ENCODE measurements at places on chromosomes 13 and 19.

DNA sequence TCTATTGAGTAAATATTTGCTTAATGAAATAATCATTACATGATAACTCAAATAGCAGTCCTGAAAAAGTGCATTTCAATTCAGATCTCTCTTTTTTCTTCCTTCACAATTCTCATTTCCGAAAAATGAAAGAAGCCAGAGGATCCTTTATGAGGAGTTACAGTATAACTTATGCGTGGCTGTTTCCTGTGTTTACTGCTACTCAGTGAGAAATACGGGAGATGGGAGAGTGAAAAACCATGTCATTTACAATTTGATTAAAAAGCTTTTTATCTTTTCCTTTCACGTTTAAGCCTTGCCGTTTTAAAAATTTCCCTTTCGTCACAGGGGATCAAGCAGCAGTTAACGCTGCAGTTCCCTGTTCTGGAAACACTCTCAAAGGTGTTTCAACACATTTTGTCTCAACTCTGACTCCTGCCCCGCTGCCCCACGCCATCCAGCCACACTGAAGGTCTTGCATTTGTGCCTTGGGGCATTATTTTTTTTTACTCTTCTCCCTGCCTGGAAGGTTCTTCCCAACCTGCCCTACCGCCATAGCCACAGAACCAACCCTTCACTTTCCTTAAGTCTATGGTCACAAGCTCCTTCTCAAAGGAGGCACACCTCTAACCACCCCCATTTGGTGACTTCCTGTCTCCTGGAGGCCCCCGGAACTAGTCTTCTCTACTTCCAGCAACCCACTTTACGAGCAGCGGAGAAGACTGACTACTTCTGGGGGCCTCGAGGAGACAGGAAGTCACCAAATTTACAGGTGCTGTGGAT is 17.0 kb downstream of the KL start:
- no peak for DNase-seq

- no peak for DNase-seq
Measured at GRCh38 chr19:14030997-14031718, 404 bp upstream of the IL27RA start.

GRCh38 chr19:38019396-38019724 is 112.4 kb downstream of the SIPA1L3 start:
- DNase-seq: no peak

- DNase-seq: no peak
Measured at GRCh38 chr13:22837980-22838647, 342.7 kb upstream of the SGCG start.

- DNase-seq: no peak
Measured at GRCh38 chr19:10290357-10290875, 664 bp downstream of the ICAM5 start.

GRCh38 chr13:37618554-37618953 is 20.0 kb upstream of the POSTN start:
- DNase-seq: no peak

DNA sequence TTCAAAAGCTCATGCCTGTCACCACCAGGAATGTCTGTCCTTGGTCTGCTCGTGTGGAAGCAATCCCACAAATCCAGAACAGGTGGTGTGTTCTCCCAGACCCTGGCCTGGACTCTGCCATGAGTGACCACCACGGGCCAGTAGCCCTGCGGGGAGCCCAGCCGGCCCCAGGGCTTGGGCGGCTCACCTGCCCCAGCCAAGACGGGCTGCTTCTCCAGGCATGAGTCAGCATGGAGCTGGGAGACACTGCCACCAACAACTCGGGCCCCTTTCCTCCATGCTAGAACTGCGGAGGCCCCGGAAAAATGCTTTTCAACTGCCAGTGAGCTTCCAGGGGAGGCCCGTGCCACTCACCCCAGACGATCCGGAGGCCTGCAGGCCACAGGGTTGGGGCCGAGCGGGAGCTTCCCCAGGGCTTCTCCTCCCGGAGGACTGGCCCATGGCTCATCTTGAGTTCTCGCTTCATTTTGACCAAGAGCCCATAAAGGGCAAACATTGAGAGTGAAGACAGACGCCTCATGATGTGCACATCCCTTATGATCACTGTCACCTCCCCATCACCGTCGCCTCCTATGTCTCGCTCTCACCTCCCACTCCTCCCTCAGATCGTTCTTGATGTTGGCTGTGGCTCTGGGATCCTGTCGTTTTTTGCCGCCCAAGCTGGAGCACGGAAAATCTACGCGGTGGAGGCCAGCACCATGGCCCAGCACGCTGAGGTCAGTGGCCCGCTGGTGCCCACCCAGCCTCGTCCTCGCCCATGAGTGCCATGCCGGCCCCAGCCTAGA is 16.7 kb downstream of the YIPF2 start:
- DNase-seq: no peak

DNA sequence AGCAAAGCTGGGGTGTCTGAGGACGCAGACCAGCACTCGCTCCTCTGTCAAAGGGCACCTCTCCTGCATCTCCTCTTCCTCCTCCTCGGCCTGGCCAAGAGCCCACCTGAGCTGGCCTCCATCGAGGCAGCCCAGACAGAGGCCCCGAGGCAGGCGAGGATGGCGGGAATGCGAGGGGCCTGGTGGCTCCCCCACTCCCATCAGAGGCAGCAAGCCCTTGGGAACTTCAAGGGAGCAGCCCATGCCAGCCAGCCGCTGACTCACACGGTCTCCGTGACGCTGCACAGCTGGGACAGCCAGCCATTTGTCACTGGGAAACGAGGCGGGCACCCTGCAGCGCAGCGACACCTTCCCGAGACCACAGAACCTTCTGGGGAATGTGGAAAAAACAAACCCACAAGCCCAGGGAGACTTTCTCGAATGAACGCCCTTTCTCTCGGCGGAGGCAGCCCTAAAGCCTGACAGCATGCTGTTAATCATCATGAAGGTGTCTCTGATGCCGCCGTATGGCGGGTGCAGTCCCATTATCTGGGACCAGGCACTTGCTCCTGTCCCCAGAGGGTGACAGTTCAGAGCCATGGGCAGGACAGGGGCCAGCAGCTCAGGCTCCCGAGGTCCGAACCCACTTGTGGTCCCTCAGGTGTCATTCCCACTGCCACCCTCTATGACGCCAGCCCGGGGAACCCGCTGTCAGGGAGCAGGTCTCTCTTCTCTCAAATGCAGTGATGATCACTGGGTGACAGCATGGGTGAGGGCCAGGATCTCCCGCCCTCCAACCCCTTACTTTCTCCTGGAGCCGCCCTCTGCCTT is 53.0 kb downstream of the PEPD start:
- no peak for DNase-seq

DNA sequence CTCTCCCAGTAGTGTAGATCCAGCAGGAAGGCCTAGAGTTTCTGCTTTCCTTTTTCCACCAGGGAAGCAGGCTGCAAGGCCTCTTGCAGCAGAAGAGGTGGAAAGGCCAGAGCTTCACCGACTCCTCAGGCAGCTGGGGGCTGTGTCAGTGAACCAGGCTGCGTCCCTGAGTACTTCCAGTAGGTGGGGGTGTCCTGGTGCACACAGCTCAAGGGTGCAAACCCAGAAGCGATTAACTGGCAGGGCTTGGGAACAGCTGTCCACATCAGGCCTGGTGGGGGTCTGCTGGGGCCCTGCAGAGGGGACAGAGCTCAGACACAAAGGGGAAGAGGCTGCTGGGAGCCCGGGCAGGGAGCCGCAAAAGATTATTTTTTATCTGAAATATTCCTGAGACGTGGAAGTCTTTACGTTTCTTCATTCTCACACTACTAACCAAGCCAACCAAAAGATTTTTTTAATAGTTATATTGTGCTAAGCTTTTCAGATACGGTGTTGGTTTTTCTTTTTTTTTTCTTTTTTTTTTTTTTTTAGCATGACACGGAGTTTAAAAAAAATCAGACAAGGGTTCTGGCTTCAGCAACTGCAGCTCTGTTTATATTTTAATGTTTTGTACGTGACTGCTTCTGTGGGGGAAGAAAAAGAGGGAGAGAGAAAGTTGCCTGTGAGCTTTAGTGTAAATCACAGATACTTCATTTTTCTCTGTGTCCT is 11.0 kb downstream of the TSHZ3 start:
- peak; percentile 34 for DNase-seq

DNA sequence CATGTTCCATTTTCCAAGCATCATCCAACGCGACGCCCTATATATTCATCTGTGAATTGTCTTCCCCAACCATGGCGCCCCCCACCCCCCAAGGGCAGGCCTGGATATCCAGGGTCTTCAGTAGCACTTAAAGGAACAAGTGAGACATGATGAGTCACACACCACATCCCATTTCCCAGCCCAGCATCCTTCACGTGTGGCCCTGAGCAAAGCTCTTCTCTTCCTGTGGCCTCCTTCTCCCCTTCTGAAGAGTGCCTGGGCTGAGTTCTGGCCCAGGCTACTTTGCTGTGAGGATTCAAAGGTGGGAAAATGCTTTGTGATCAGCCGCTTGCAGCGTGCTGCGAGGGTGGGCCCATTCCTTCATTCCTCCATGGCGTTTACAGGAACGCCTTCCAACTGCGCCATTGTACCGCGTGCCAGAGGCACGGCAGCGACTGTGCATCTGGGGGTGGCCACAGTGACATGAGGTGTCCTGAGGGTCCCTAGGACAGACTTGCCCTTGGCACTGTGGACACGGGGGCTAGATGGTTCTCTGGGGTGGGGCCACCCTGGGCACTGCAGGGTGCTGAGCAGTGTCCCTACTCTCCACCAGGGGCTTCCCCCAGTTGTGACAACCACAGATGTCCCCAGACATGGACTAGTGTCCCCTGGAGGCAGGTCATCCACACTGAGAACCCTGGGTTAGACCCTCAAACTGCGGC is 11.7 kb downstream of the PLIN4 start:
- no peak for DNase-seq

GRCh38 chr13:21639561-21639960 is 31.3 kb upstream of the FGF9 start:
- no peak for DNase-seq

DNA sequence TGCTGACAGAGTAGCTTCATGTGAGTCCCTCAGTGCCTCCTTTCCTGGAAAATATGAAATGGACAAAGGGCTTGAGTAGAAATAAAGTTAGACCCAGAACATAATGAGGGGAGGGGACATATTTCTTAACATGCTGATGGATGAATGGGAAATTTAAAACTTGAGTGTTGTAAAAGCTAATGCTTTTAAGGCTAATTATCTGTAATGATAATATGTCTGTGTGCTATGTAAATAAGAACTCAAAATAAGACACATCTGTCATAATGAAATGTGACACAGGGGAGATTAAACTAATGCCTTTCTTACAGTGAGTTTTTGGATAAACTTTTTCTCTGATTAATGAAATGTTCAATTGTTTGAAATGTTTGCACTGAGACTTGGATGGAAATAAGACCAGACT is 65.8 kb upstream of the RFXAP start:
- no peak for DNase-seq

GRCh38 chr13:101453784-101454201 is 1.3 kb downstream of the ITGBL1 start:
- DNase-seq: no peak

- DNase-seq: no peak
Measured at GRCh38 chr19:46739290-46739771, 6.5 kb upstream of the FKRP start.

DNA sequence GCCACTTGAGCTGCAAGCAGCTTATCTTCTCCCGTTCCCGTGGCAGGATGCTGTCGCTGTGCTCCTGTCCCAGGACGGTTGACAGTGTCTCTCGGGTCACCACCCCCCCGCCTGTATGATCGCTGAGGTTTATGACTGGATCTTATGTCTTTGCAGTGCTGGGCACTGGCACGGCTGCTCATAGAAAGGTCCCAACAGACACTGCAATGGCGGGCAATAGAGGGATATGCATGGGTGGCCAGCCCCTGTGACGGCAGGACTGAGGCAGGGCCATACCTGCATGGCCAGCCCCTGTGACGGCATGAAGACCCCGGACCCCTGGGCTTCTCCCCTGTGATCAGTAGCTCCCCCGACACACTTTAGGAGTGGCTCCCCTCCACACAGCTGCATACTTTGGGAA is 307.2 kb downstream of the TEX29 start:
- no peak for DNase-seq

DNA sequence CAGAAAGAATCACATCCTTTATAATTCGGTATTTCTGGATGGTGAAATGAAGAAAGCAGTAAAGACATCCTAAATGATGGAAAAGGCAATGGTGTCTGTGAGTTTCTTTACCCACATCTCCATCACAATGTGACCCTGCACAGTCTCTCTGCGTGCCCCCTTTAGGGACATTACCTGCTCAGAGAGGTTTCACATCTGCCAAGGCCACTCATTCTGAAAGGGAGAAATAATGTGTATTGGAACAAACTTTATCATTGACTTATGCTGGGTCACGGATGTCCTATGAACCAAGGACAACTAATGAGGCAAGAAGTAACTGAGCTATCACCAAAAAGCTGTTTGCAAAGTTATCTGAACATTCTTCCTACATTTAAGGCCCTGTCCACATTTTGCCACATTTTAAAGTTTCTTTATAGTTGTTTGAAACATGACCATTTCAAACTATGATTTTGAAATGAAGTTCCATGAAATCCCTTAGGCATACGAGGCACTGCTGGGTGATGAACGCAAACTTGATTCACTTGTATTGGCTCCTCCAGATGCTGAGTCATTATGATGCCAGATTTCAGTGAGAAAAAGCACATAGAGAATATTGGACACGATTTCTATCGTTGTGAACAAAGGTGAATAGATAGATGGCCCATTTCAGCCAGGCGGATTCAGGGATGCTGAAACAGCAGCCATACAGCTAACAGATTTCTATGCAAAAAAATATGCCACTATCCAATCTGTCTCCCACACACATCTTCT is 63.5 kb upstream of the HMGB1 start:
- DNase-seq: no peak

DNA sequence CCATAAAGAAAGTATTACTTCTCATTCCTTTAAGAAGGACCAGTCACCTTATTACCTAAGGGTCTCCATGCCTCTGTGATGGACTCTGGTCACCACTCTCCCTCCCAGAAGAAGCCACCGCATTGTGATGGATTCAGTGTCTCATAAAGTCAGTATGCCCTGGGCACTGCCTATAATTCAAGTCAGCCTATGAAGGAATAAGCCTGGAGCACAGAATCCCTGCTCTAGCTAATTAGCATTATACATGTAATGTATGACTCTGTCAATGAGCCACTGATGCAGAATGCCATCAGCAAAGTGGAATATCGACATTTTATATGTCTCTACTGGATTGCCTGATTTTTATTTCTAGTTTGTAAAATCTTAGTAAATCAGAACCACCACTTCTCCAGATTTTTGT is 14.9 kb upstream of the FREM2 start:
- DNase-seq: no peak

DNA sequence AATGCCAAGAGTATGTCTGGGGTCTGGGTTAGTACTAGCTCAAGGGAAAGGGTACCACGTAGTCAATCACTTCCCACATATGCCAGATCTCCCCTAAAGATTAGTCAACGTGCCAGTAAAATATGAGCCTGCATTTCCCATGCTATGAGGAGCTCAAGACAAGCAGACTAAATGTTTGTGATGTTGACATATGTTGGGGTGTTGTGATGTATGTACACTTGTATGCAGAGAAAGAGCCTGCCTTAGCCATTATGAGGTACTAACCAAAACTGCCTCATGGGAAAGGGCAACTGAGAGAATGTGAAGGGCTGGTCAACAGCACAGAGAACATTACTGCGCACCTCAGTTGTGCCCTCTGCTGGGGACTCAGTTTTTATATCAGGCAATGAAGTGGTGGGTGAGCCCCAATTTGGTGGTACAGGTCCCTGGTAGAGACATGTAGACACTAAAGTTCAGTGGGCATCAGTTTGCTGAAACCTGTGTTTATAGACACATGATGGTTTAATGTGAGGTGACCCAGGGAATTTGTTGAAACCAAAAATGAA is 287.0 kb downstream of the DCT start:
- DNase-seq: no peak

- no peak for DNase-seq
Measured at GRCh38 chr13:36143738-36144137, 12.6 kb upstream of the DCLK1 start.

- DNase-seq: no peak
Measured at GRCh38 chr19:9700229-9700981, 25.5 kb upstream of the ZNF562 start.
